SHP77 (cell line): ENCODE measurements at places on chromosomes 2 and 18.
A peak's percentile ranks its signal among the peaks of the same experiment; 100 is the strongest.

- no peak for DNase-seq
Observed at GRCh38 chr18:27789406-27789805, 387.5 kb downstream of the CDH2 start.

GRCh38 chr2:17149945-17150344 lies 368.3 kb downstream of the RAD51AP2 start:
- no peak for DNase-seq

GRCh38 chr2:28997237-28997846 lies 16.2 kb downstream of the TOGARAM2 start:
- no peak for DNase-seq

DNA sequence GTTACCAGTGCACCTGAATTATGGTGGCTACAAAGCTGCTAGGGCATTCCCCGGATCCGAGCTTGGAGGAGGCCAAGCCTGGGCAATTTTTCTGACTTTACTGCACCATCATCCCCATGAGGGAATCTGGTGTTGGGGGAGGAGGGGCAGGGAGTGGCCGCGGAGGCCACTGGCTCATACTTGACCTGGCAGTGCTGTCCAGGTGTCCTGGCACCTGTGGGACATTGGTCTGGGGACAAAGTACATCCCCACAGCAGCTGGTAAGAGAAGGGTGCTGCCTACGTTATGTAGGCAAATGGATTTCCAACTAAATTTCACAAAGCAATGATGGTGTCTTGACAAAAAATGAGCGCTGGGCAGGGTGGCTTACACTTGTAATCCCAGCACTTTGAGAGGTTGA lies 48.3 kb downstream of the KLHL29 start:
- no peak for DNase-seq

DNA sequence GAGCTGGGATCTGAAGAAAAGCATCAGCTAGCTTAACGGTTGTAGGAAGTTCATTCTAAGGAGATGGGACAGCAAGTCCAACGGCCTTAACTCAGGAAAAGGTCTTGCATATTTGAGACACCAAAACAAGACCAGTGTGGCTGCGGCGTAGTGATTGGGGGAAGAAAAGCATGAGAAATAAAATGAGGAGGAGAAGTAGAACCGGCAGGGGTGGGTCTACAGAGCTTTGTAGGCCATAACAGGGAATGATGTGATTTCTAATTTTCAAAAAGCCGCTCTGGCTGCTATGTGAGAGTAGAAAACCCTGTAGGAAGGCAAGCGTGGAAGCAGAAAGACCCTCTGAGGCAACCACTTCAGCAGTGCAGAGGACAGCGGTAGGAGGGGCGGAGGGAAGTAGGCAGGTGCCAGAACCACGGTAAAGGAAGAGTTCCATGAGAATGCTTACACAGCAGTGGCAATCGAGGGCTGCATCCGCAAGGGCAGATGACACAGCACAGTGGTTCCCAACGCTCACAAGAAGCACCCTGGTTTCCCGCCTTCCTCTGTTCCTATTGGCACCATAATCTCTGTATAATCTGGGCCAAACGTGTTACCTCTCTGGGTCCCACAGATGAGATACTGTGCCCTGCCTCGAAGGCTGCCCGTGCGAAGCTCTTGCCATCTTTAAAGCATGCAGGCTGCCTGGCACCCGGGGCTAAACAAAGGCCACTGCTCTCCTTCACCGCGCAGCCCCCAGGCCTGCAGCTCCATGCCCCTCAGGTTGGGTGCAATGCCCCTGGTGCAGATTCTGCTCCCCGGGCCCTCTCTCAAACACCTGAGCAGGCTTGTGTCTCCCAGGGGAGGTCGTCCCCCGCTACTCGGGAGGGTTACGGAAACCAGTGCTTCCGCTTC lies 795 bp downstream of the ANKRD39 start:
- DNase-seq: peak; percentile 46

- no peak for DNase-seq
Observed at GRCh38 chr2:25219621-25220020, 51.2 kb upstream of the POMC start.

GRCh38 chr2:71800851-71801250 lies 346.8 kb downstream of the CYP26B1 start:
- no peak for DNase-seq

DNA sequence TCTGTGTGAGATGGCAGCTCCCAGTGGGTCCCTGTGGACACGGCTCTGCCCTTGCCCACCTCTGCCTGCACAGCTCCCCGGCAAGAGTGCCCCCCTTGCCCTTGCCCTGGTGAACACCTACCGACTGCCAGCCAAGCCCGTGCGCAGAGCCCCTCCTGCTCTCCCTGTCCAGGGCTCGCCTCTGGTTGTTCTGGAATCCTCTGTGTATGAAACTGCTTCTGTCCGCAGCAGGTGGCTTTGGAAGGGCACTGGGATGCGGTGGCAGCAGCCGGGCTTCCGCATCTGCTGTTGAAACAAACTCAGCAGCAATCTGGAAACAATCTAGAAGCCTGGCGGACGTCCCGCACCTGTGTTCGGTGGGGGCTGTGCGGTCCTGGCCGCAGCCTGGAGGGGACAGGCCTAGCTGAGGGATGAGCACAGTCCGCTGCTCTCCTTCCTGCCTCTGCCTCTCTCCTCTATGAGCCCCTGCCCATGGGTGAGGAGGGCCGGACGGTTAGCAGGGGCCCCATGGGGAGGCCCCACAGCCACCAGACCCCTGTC lies 34.0 kb upstream of the KLF11 start:
- DNase-seq: no peak

DNA sequence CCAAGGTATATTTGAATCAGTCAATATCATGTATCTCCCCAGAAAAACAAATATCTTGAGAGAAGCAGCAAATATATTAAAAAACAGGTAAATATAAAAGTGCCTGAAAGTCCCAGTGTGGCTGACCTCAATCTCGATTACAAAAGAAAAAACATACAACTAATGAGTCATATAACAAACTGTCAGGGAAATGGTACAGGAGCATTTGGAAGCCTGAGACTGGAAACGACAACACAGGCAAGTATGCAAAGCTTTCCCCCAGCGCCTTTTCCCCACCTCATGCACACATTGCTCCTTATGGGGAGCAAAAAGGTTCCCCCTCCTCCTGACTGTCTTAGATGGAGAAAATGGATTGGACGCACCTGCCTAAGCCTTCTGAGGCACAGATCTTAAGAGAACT lies 230.7 kb downstream of the TMX3 start:
- no peak for DNase-seq

DNA sequence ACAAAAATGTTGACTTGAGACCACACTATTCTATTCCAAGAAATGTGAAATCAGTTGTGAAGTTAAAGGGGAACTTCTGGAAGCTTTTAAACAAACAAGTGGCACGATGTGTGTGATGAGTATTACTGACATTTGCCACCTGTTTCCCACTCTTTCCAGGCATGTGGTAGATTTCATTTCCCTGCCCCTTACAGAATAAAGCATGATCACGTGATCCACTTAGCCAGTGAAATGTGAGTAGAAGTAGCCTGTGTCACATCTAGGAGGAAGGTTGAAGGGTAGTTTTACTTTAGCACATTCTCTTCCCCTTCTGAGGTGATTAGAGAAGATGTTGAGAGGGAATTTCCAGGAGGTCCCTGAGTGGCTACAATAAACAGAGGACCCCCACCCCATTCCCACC lies 3.8 kb downstream of the COL4A4 start:
- DNase-seq: no peak

DNA sequence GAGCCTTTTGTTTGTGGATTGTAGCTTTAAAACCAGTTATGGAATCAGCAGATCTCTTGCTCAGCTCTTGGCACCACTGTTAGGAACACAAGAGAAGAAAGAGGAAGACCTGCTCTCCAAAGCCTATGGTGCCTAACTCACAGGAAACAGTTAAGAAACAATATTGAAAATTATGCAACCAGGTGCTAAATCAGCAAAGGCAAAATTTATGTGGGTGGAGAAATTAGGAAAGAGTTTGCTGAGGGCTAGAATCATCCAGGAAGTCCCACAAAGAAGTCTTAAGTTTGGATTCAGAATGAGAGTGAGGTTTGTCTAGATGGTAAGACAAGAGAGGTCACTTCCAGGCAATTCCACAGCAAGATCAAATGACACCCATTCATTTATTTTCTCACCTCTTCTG lies 49.4 kb downstream of the AOX1 start:
- no peak for DNase-seq

GRCh38 chr2:180191432-180192124 lies 184.5 kb upstream of the CWC22 start:
- DNase-seq: no peak

- no peak for DNase-seq
Observed at GRCh38 chr2:176177580-176178037, 10.9 kb upstream of the HOXD1 start.

DNA sequence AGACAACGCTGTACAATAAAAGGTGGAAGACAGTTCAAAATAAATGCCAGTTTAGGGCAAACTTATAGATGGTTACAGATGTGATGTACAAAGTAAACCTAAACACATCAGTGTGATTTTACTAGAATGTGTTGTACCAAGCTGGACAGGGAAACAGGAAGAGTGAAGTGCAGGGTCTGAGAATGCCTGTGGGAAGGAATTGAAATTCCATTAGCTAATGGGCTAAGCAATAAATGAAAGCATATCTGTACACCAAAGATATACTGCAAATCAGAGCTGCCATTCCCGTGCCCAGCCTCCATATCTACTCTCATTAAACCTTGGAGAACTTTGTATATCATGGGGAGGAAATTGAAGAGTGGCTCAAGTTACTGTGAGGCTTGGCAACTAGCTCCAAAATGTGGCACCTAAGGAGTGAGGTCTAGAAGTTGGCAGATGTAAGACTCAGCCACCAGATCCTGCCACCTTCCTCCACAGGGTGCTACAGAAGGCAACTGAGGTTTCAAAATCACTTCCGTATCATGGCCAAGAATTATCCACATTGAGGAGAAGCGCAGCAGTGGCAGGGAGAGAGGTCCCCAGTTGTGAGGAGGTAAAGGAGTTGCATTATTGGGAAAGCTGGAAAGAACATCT lies 277.8 kb downstream of the TCF4 start:
- DNase-seq: no peak

DNA sequence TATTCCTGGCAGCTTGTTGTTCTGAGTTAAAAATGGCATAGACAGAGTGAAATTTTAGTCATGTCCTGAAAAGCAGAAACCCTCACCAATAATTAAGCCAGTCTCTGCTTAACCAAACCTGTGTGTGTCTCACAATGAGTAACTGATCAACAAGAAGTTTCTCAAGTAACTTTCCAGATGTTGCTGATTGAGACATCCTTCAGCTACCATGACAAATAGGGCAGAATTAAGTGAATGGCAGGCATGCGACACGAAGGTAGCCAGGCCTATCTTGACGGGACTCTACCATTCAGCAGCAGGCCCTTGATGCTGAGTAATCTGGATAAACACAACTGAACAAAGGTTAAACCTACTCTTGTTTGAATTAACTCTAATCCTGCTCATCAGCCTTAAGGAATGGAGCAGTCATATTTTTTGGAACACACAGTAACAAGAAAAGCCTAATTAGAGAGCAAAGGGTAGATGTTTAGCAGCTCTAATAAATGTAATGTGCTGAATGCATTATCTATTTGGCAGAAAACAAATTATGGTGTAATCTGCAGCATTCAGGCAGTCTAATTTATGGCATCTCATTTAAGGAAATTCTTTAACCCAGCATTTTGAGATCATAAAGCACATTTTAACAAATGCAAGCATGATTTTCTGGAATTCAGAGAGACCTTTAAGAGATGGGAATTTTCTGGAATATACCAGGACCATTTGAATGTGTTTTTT lies 159.5 kb upstream of the EPHA4 start:
- peak; percentile 20 for DNase-seq

GRCh38 chr18:63192885-63193349 lies 126.7 kb downstream of the BCL2 start:
- no peak for DNase-seq

GRCh38 chr2:188944442-188944841 lies 29.7 kb upstream of the COL3A1 start:
- no peak for DNase-seq

- peak; percentile 58 for DNase-seq
Observed at GRCh38 chr2:60998628-60999545, 18.6 kb upstream of the PEX13 start.

- no peak for DNase-seq
Observed at GRCh38 chr2:13539296-13539695, 822.6 kb downstream of the TRIB2 start.

- no peak for DNase-seq
Observed at GRCh38 chr2:188122985-188123384, 168.7 kb upstream of the GULP1 start.

- no peak for DNase-seq
Observed at GRCh38 chr2:166410828-166411472, 35.2 kb upstream of the SCN9A start.

GRCh38 chr2:154697418-154698252 lies 860 bp upstream of the KCNJ3 start:
- peak; percentile 24 for DNase-seq

- no peak for DNase-seq
Observed at GRCh38 chr2:8633735-8634313, 48.0 kb upstream of the ID2 start.

DNA sequence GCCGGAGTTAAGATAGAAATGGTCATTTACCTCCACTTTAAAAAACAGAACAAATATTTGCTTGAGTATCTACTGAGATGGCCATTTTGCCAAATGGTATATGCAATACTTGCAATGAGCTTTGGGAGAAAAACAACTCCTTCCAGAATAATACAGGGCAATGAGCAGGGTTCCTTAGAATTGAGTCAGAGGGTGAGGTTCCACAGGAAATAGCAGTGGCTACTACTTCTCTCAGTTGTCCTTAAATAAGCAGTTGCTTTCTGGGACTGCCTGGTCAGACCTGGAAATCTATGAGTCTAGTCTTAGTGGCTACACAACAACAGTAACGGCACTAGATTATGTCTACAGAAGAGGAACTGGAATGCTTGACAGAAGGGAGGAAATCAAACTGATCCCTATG lies 80.9 kb upstream of the CCDC85A start:
- no peak for DNase-seq

DNA sequence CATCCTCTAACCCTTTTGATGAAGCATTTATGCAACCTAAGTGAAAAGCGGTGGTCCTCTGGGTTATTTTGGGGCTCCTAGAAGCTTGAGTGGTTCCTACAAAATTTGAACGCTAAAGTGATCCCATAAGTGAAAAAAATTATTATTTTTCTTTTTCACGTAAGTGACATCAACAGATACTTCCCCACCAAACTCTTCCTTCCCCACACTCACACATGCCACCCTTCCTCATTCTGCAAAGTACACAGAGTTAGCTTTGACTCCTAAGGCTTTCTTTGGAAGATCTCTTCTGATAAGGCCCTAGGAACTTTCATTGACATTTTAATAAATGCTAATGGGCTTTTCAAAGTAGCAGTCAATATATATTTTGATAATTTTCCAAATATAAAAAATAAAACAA lies 109.7 kb downstream of the DOCK10 start:
- no peak for DNase-seq

GRCh38 chr2:85329181-85329651 lies 1.4 kb upstream of the TGOLN2 start:
- DNase-seq: no peak
